ENCODE measurements at places on chromosomes 13 and 19. TPM values are rescaled to one million over a fixed set of nuclear protein-coding genes. Genes with fewer than 3 reads are reported as not detected.

Gene SYNGR4
- total RNA-seq = not detected

Gene CBY2
- not detected for total RNA-seq

Gene FBXO46
- total RNA-seq = 8.4 TPM

Gene LILRB1
- not detected for total RNA-seq

Gene SIX5
- 28.0 TPM for total RNA-seq

Gene KLHL26
- 3.4 TPM for total RNA-seq

Gene RAB3D
- total RNA-seq = 8.3 TPM

Gene DUXA
- not detected for total RNA-seq

Gene FXYD1
- total RNA-seq = 1.3 TPM

Gene KLK7
- total RNA-seq = not detected

Gene ICAM5
- total RNA-seq = 0.56 TPM

Gene ARRDC2
- 23.1 TPM for total RNA-seq

Gene HIPK4
- not detected for total RNA-seq

Gene TLE6
- 3.8 TPM for total RNA-seq

Gene TEX26
- not detected for total RNA-seq

Gene VPS36
- 26.3 TPM for total RNA-seq

Gene CLEC17A
- not detected for total RNA-seq

Gene TMC4
- total RNA-seq = not detected

Gene ZNF285
- total RNA-seq = 11.0 TPM

Gene CEACAM20
- not detected for total RNA-seq

Gene EPS8L1
- 0.34 TPM for total RNA-seq

Gene LAIR1
- total RNA-seq = not detected

Gene HOMER3
- total RNA-seq = 63.7 TPM

Gene GPC6
- 52.5 TPM for total RNA-seq

Gene STARD13
- 11.2 TPM for total RNA-seq

Gene SACS
- 12.1 TPM for total RNA-seq

Gene CYP2A6
- total RNA-seq = not detected

Gene C2CD4C
- total RNA-seq = not detected

Gene TPTE2
- not detected for total RNA-seq

Gene BEST2
- not detected for total RNA-seq

Gene PROSER1
- total RNA-seq = 4.3 TPM

Gene SRRM5
- total RNA-seq = 0.06 TPM

Gene PSG1
- not detected for total RNA-seq

Gene CYP2B6
- total RNA-seq = not detected

Gene CCDC194
- total RNA-seq = not detected

Gene CGB5
- total RNA-seq = not detected

Gene LMTK3
- total RNA-seq = not detected

All from cardiac ventricle fibroblast (primary cell).